ENCODE measurements at places on chromosomes 2 and 18.

DNA sequence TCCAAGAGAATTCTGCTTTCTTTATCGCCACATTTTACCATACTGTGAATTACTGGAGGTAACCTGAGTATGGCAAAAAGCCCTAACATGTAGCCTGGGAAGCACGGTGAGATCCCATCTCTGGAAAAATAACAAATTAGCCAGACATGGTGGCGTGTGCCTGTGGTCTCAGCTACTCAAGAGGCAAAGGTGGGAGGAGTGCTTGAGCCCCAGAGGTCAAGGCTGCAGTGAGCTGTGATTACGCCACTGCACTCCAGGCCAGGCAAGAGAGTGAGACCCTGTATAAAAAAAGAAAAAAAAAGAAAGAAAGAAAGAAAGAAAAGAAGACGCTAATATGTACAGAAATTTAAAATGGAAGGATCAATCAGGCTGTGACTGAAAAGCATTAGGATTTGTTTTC, 57.7 kb upstream of the SESTD1 start:
- DNase-seq, result no peak

GRCh38 chr2:155298001-155298400, 599.5 kb downstream of the KCNJ3 start:
- no peak for DNase-seq

DNA sequence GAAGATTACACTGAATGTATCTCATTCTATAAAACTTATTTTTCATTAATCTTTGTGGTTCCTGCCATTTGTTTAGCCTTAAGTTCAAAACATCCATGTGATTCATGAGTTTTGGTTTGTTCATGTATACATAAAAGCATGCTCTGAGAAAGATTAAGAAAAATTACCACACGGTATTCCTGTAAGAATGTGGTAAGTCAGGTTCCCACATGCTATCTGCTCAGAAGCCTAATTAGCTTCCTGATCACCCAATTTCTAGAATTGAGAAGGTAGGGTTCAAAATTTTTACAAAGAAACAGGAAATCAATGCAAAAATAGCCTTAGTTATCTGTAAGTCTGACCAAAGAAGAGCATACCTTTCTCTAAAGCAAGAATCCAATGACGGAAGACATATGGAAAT, 241.6 kb upstream of the VRK2 start:
- DNase-seq, result no peak

DNA sequence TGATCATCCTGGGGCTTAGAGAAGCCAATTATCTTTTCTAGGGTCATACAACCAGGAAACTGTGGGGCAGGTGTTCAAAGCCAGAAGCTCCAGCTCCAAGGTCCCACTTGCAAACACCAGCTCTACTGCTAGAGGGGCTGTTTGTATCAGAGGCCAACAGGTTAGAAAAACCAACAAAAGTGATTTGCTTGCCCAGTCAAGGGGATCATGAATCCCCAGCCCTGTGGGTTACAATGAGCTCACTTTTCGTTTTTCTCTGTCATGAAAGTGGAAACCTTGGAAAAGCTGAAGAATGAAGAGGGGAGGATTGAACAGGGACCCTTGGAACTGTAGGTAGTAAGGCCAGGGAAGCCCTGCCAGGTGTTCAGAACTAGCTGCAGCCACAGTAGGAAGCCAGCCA, 119.2 kb downstream of the SPP2 start:
- no peak for DNase-seq

- no peak for DNase-seq
These were observed 1436.4 kb downstream of the SUCLG1 start for GRCh38 chr2:83022631-83023210.

DNA sequence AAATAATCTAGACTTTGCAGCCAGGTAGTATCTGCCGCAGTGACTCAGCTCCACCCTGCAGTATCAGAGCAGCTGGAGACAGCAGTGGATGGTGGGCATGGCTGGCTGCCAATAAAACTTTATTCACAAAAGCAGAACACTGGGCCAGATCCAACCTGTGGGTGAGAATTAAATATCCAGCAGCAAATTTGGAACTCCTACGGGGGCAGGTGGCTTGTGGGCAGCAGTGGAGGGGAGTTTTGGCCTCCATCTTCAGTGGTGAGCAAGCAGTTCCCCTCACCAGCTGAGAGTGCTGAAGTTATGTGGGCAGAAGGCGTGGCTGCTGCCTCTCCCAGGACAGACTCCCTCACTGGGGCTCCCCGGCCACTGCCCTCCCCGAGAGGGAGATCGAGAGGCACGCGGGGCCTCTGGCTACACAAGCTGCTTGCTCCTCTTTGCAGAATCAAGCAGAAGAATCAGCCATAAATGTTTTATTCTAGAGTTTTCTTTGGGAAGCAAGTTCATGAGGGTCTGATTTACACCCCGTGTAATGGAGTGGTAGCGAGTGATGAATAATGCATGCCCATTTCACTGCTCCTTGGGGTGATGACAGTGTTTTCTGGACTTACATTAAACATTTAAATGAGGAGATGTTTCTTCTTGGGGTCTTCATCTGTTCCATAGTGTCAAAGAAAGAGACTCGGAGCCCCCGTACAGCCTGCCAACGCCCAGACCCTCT, 204.3 kb downstream of the SEPTIN10 start:
- no peak for DNase-seq

GRCh38 chr2:65969161-65969560, 465.8 kb upstream of the MEIS1 start:
- no peak for DNase-seq

GRCh38 chr2:158797963-158798700, 3.0 kb downstream of the DAPL1 start:
- DNase-seq, result no peak

DNA sequence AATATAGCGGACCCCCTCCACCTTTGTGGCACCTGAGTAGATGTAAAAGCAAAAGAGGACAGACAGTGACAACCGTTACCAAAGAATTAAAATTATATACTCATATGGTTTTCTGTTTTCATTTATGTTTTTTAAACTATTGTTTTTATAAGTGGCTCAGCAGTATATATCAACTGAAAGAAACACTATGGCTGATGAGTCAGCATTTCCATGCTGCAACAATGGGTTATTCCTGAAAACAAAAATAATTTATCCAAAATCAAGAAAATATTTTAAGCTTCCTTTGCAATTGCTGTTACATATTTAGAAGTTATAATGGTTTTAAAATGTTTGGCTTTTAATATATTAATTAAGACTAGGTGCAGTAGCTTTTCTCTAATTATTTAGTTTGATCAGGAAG, 17.7 kb downstream of the MRPS9 start:
- no peak for DNase-seq

Measured in suppressor macrophage treated with lipopolysaccharide for 4 hours (primary cell).